ENCODE measurements at places on chromosomes 3 and 15.

DNA sequence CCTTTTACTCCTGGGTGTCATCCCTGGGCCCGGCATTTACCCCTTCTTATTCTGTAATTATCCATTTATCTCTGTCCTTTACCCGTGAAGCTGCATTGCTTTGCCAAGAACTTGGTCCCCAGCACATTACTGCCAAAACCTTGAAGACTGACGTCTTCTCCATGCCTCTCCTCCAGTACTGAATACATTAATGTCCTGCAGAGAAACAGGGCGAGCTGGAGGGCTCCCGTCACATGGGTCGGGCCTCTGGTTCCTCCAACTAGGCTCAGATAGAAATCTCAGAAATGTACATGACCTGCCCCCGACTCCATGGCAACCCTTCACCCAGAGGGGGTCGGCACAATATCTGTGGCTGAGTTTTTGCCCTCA is 445 bp downstream of the EFCAB12 start:
- DNase-seq, result no peak

GRCh38 chr15:60721707-60722106 is 242.8 kb upstream of the ICE2 start:
- peak; percentile 49 for DNase-seq

- DNase-seq, result peak; percentile 83
These were observed 13.3 kb upstream of the GREM1 start for GRCh38 chr15:32704395-32704981.

- no peak for DNase-seq
These were observed 52.1 kb upstream of the MYRIP start for GRCh38 chr3:39757307-39757706.

DNA sequence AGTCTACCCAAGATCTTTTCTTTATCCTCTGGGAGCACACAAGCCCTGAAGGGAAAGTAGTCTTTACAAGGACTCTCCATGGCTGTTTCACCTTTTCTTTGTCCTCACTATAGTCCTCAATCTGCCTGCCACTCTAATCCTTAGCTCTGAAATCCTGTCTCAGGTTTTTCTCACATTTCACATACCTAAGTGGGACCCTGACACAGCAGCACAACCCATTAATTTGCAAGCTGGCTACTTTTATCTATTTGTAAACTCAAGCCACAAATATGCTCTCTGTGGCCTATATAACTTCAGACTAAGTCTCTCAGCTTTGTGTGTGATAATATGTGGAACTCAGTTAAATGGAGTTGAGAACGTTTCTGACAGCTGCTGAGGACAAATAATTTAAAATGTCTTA is 19.8 kb downstream of the SIN3A start:
- DNase-seq, result no peak

DNA sequence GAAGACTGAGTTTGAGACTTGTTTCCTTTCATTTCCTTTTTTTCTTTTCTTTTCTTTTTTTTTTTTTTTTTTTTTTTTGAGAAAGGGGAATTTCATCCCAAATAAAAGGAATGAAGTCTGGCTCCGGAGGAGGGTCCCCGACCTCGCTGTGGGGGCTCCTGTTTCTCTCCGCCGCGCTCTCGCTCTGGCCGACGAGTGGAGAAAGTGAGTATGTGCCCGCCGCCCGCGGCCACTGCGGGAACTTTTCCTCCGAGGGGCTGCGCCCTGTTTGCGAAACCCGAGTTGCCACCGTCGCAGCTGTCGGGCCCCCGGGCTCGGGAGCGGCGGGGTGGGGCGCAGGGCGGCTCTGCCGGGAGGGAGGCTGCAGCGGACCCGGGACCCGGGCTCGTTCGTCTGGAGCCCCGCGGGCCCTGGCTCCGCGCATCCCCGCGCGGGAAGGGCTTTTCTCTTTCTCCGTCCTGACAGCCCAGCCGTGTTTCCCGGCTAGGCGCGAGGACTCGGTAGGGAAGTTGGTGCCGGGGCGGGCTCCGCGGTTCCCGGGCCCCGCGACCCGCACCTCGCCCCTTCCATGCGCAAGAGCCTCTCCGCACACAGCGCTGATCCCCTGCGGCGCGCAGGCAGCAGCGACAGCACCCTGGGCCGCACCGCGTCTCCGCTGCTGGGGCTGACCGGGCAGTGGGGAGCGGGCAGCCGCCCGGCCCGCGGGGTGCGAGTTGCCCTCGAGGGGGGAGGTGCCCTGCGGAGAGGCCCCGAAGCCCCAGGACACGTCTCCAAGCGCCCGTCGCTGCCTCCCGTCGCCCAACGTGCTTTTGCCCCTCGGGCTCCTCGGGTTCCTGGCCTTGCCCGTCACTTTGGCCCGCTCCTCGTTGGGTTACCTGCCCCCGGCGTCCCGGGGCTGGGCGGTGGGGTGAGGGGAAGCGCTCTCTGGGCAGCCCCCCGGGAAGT is 1.4 kb downstream of the IGF1R start:
- no peak for DNase-seq

DNA sequence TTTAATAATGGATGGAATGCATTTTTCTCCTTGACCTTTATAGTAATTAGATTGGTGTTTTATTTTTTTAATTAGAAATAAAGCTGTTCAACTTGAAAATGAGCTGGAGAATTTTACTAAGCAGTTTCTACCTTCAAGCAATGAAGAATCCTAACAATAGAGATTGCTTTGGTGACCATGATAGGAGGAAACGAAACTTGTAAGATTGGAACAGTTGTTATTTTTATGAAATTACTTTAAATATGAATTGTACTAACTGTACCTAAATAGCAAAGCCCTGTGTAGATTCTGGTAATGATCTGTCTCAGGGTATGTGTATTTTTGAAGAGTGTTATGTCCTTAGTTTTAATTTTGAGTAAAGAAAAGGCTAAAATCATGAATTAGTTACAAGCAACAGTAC is 44.4 kb downstream of the MFN1 start:
- DNase-seq, result no peak

DNA sequence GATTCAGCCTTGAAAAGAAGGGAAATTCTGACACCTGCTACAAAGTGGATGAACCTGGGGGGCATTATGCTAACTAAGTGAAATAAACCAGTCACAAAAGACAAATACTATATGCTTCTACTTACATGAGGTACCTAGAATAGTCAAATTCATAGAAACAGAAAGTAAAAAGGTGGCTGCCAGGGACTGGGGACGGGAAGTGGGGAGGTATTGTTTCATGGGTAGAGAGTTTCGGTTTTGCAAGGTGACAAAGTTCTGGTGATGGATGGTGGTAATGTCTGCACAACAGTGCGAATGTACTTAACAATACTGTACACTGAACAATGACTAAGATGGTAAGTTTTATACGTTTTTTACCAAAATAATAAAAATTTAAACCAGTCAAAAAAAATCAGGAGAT is 4.8 kb downstream of the IDH2 start:
- DNase-seq, result no peak

DNA sequence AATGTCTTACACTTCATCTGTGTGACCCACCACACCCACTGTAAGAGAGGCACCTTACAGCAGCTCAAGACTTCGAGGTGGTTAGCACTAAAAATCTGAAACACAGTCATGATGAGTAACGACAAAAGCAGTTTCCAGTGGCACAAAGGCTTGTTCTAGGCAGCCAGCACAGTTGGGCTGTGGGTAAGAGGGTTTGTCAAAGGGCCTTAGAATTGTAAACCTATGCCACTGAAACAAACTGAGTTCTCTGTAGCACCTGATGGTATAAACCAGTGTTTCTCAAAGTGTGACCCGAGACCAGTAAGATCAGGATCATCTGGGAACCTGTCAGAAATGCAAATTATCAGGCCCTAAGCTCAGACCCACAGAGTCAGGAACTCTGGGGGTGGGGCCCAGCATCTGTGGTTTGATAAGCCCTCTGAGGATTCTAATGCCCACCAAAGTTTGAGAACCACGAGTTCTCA is 36.5 kb downstream of the DAPK2 start:
- DNase-seq, result peak; percentile 50

DNA sequence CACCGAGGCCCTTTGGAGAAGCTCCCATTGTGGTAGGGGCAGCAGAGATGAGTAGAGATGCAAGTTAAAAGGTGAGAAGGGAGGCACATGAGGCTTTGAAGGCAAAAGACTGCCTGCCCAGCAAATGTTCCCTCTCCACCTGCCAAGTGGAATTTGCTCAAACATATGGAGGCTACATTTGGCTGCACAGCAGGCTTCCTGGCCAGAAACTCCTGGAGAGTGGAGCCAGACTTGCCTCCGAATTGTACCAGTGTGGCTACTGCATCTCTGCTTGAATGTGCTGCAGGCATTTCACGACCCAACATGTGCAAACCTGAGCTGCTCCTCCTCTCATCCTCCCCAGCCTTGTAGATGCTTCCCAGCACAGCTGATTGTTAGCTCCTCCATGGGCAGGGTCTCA is 229.2 kb downstream of the ZNF621 start:
- no peak for DNase-seq

DNA sequence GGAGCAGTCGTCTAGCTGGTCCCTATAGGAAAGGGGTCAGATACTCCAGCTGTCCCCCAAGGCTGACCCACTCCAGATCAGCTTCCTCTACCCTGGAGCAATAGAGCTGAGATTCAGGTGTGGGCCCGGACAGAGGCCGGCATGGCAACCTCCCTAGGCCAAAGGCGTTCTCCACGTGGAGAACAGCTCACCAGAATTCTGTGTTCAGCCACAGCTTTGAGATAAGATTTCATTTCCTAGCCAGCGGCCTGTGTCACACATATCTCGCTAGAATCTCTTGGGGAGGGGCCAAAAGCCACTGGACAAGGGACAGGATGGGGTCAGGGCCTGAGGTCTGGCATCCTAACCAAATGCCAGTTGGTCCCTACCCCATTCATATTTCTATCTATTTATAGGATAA is 20.1 kb downstream of the SRGAP3 start:
- no peak for DNase-seq

DNA sequence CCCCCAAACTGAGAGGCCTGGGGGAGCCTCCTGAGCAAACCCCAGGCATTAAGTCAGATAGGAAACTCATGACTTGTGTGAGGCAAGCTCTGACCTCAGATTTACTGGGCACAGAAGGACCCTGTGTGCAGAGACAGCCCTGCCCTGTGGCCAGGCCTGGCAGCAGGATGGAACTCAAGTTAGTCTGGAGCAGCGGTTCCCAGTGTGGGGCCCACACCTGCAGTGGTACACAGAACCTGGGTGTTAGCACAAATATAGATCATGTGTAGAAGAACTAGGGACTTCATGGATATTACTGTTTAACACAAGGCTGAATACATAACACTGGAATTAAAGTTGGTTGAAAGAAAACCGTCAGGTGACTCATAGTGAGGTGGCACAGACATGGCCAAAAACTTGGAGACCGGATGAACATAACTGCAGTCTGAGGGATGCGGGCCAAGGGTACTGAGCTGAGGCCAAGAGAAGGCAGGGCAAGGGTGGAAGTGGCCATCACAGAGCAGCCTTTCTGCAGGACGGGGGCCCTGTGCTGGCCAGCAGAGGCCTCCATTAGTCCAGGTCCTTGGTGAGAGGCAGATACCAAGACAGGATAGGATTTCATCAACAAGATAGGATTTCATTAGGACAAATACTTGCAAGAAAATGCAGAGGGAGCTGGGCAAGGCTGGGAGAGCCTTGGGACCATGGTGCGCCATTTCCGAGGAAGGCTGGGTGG is 40.9 kb downstream of the IRAK2 start:
- peak; percentile 97 for DNase-seq

GRCh38 chr3:165549665-165550064 is 287.6 kb downstream of the BCHE start:
- no peak for DNase-seq

- no peak for DNase-seq
These were observed 95.6 kb downstream of the DMXL2 start for GRCh38 chr15:51526955-51527354.

GRCh38 chr3:9439331-9439730 is 41.9 kb downstream of the SETD5 start:
- DNase-seq, result peak; percentile 12

- no peak for DNase-seq
These were observed 258.8 kb downstream of the FAM43A start for GRCh38 chr3:194944526-194944925.

DNA sequence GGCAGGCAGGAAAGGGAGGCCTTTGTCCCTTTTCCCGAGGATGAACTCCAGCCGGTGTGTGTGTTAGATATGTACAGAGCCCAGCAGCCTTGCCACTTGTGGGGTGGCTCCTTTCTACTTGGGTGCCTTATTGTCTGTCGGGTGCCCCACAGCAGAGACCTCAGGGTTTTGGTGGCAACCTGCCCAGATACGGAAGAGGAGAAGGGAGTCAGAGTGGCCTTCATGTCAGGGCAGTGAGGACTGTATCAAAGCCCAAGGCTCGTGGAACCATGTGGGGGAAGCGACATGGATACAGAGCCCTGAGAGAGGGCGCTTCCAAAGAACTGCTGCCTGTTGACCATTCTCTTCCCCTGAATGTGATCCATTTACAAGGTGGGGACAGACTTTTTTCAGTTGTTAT is 166.2 kb downstream of the SLCO3A1 start:
- DNase-seq, result no peak

- DNase-seq, result no peak
These were observed 46.1 kb downstream of the ABI3BP start for GRCh38 chr3:100947119-100947518.

DNA sequence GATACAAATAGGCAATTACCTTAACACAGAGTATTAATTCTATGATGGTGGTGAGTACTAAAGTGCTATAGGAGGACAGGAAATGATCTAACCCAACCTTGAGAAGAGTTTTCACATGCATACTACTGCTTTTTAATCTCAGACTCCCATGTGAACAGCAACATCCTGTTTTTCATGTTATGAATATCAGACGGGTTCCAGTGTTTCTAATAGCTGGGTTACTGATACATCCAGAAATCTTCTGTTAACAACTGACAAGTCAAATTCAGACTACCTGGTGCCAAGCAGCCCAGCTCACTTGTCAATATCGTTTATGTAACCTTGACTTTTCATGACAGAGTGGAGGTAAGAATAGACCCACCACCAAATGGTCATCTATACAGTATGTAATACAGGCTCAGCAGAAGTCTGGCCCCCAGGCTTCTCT is 220.2 kb upstream of the COL8A1 start:
- no peak for DNase-seq

DNA sequence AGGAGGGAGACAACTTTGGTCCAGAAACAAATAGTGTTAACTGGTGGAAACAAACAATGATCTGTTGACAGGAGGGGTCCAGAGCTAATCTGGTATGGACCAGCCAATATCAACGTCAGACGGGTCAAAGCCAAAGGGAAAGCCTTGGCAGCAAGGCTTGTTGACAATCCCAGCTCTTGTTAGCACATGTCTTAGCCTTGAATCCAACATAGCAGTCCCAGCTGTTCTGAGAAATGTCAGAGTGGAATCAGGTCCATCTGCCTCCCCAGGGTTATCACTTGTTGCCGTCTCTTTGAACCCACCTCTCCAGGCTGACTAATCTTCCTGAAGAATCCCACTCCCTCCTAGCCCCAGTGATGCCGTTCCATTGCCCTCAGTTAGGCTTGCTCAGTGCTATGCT is 404.6 kb upstream of the MCTP2 start:
- no peak for DNase-seq

DNA sequence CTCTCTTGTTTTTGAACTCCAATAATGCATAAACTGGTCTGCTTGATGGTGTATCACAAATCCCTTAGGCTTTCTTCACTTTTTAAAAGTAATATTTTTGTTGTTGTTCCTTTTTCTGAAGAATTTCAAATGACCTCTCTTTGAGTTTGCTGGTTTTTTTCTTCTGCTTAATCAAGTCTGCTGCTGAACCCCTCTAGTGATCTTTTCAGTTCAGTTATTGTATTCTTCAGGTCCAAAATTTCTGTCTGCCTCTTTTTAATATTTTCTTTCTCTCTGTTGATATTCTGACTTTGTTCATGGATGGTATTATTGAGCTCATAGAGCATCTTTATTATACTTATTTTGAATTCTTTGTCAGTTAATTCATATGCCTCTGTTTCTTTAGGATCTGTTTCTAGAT is 21.8 kb upstream of the CEP152 start:
- no peak for DNase-seq

Measured in fibroblast of mammary gland (primary cell).